ENCODE measurements at places on chromosomes 3 and 15.

DNA sequence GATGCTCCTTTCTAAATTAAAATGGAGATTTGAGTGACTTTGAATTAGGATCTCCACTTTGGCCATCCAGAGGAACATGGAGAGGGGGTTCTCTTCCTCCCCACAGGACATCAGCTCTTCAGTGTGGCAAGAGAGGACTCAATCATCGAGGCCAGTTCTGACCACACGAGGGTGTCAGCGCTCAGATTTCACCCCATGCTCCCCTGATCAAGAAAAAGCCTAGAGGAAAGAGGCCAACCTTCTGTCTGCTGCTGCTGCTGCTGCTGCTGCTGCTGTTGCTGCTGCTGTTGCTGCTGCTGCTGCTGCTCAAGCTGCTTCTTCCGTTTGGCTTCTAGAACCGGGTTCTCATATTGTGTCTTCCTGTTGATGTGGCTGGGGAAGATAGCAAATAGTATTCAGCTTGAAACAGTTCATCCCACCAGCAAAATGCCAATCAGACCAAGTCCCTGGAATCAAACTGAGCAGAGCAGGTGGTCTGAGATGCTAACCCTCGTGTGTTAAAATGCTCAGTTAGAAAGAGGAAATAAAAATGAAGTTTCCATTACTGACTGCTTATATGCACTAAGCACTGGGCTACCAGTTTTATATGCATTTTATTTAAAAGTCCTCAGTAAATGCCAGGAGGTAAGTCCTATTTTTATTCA lies 599.0 kb downstream of the MAGI1 start:
- peak; percentile 18 for DNase-seq

- no peak for DNase-seq
Observed at GRCh38 chr3:181872887-181873286, 161.2 kb downstream of the SOX2 start.

DNA sequence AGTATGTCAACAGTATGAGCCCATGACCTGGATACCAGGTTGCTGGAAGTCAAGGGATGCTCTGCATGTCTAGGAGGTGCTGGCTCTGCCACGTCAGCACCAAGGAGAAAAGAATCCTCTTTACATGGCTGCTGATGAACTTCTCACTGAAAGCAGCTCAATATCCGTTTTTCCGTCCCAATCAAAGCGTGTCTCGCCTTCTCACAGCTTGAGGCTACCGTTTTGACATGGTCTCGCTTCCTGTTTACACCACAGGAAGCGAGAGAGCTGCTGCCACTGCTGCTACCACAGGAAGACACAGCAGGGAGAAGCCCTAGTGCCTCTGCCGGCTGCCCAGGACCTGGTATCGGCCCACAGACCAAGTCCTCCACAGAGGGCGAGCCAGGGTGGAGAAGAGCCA lies 27.3 kb downstream of the STARD5 start:
- DNase-seq = no peak

DNA sequence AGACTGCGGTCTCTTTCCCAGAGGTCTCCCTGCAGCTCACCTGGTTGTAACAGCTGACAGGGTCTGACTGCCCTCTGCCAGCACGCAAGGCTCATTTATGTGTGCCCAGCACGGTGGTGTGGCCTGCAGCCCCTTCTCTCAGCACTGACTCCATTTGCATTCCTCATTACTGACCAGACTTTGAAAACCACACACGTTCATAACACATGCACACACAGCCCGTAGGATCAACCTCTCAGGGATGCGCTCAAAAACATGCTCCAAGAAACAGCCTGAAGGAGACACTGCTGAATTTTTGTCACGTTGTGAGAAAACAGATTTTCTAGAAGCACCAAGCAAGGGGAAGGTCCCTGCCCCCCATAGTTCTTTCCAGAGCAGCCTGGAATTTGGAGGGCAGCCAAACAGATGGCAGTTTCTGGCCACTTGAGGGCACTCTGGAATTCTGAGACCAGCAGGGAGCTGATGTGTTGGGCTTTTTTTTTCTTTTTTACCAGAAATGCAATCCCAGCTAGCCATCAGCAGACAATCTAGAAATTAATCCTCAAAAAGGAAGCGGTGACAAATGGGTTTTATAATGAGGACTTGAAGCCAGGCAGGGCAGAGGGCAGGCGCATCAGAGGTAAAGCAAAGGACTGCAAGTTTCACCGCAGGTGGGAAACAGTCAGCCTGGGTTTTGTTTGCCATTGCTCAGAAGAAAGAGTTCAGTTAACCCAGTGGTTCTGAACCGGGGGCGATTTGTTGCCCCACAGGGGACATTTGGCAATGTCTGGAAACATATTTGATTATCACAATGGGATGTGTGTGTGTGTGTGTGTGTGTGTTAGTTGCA lies 170.5 kb upstream of the PROK2 start:
- peak; percentile 69 for DNase-seq

DNA sequence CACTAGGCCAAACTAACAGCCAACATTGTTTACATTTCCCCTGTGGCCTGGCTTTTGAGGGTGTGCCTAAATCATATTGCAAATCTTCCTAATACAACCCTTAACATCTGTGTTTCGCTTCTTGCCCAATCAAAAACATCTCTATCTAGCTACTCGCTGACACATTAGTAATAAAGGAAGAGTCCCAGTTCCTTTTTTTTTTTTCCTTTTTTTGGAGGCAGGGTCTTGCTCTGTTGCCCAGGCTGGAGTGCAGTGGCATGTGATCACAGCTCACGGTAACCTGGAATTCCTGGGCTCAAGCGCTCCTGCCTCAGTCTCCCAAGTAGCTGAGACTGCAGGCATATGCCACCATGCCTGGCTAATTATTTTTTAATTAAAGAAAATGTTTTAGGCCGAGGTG lies 2.1 kb upstream of the SRPRB start:
- DNase-seq = no peak

DNA sequence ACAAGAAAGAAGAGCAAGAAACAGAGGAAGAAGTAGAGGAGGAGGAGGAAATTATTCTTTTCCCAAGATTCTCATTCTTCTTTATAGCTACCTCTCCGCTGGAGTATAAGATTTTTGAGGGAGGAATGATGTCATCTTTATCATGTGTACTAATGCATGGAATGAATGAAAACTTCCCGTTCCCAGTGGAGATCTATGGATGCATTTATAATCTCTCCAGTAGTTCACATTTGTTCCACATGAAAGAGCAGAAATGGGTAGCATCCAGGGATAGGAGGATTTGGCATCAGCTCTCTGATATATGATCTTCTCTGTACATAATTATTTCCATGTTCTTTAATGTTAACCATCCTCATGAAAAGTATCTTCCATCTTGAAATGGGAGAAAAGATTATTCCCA lies 244.4 kb downstream of the ADAMTSL3 start:
- DNase-seq = no peak

GRCh38 chr15:85583923-85584390 lies 203.6 kb downstream of the AKAP13 start:
- no peak for DNase-seq

DNA sequence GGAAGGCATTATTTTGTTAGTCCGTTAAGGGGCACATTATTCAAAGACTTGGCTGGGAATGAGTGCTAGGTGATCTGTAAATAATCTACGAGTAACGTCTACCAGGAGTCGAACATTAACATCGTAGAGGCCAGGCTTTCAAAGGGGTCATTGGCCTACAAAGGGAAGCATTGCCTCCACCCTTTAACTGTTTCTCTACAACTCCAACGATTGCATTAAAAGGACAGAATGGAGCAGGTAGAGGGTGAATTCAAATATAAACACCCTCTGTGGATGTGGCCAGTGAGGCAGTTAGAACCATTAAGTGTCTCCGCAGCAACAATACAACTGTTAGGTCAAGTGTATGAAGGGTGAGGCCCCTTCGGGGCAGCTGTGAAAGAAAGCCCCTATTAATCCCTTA lies 126.0 kb upstream of the LMOD3 start:
- DNase-seq = no peak

DNA sequence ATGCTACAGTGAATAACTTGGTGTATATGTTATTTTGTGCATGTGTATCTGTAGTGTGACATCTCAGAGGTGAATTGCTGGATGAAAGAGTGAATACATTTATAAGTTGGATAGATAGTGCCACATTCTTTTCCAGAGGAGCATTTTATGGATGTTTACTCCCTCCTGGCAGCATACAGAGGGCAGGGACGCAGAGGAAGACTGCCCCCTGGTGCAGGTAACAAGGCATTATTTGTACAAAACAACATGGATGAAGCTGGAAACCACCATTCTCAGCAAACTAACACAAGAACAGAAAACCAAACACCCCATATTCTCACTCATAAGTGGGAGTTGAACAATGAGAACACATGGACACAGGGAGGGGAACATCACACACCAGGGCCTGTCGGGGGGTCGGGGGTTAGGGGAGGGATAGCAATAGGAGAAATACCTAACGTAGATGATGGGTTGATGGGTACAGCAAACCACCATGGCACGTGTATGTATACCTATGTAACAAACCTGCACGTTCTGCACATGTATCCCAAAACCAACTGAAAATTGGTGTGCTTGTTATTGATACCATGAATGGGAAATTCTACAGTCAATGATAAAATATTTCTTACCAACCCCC lies 57.9 kb upstream of the CTXND1 start:
- DNase-seq = no peak

- DNase-seq = no peak
Observed at GRCh38 chr3:71406972-71407810, 176.3 kb downstream of the FOXP1 start.

GRCh38 chr15:58611731-58612676 lies 137.5 kb downstream of the ADAM10 start:
- no peak for DNase-seq

DNA sequence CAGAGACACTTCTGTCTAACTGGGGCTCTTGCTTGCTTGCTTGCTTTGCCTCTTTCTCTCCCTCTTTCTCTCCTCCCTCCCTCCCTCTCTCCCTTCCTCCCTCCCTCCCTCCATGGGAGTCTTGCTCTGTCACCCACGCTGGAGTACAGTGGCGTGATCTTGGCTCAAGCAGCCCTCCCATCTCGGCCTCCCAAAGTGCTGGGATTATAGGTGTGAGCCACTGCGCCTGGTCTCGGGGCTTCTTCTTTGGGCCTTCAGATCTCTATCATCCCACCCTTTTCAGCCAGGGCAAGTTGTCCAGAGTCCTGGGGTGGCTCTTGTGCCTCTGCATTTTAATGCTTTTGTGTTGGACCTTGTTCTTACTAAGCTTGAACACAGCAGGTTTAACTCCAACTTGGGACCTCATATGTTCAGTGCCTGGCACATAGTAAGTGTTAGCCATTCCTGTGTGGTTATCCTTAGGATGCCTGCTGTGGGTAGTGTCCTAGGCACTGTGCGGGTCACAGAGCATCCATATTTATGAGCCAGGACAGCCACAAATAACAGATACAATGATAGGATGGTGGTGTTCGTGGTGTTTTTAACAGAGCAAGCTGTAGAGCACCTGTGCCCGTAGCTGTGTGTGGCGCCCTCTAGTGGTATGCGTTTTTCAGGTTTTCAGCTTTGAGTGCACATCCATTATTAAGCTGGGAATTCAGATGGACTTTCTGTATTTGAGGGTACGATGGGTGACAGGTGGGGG lies 75.1 kb downstream of the CCK start:
- peak; percentile 60 for DNase-seq

DNA sequence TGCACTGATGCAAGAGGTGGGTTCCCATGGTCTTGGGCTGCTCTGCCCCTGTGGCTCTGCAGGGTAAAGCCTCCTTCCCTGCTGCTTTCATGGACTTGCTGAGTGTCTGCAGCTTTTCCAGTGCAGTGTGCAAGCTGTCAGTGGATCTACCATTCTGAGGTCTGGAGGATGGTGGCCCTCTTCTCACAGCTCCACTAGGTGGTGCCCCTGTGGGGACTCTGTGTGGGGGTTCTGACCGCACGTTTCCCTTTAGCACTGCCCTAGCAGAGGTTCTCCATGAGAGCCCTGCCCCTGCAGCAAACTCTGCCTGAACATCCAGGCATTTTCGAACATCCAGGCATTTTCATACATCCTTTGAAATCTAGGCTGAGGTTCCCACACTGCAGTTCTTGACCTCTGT lies 329.8 kb upstream of the NAALADL2 start:
- no peak for DNase-seq

DNA sequence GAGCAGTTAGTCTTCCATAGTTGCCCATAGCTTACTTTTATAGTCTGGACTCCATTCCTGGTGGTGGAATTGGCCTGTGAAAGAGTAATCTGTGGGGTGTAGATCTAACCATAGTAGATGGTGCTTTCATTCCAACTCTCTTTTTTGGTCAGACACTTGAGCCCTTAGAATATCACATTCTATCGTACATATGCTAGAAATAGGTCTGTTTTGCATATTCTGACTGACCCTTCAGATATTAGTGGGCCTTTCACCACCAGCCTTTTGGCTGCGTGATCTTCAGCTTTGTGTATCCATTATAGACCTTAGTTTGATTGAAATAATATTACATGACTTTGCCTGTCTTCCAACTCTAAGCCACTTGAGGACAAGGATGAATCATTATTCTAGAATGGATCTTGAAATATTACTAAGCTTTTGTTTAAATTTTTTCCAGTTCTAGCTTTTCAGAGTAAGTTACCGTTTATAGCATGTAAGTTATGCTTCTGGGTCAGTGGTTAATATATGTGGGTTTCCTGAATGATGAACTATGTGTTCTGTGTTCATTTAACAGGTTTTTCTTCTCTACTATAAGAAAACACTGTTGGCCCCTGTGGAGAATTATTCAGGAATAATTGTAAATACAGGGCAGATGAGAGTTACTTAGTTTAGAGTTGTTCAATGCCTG lies 8.7 kb downstream of the RAB7A start:
- DNase-seq = no peak

GRCh38 chr3:84925571-84925970 lies 33.2 kb upstream of the CADM2 start:
- DNase-seq = no peak

- DNase-seq = no peak
Observed at GRCh38 chr3:134298249-134298648, 47.6 kb upstream of the RYK start.

GRCh38 chr15:49238342-49238741 lies 68.3 kb downstream of the GALK2 start:
- no peak for DNase-seq

Measured in hypothalamus (tissue), 51 donors.